Caki2 (cell line): ENCODE measurements at places on chromosomes 12 and 14.

- DNase-seq = no peak
Observed at GRCh38 chr12:114405519-114406271, at the start of gene TBX5. TBX5 (minus strand) TSS chr12:114406144; CDS start chr12:114403898, 2,246 bp downstream.

DNA sequence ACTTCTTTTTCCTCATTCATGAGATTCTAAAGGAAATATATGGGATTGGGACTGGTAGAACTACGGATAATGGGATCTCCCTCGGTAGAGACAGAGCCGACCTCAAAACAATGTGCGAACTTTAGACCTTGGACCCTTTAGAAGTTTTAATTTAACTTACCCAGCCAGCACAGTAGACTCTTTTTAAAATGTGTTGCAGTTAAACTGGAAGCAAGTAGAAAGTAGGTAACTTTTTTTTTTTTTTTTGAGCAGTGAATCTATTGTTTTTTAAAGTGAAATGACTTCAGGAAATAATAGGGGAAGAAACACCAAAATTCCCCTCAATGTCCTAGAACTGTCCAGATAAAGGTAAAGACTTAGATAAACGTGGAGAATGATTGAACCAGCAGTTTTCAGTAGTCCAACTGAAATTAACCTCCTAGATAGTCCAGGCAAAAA is 1.1 kb upstream of the ATXN2 start:
- DNase-seq = no peak

GRCh38 chr14:44030831-44031383 is 476.2 kb downstream of the FSCB start:
- no peak for DNase-seq

GRCh38 chr14:68675233-68675577 is 117.7 kb downstream of the ZFP36L1 start:
- no peak for DNase-seq

GRCh38 chr12:96441816-96442215 is 41.6 kb upstream of the CDK17 start:
- no peak for DNase-seq

GRCh38 chr14:104100171-104101085 is 14.9 kb downstream of the ASPG start:
- DNase-seq = no peak

DNA sequence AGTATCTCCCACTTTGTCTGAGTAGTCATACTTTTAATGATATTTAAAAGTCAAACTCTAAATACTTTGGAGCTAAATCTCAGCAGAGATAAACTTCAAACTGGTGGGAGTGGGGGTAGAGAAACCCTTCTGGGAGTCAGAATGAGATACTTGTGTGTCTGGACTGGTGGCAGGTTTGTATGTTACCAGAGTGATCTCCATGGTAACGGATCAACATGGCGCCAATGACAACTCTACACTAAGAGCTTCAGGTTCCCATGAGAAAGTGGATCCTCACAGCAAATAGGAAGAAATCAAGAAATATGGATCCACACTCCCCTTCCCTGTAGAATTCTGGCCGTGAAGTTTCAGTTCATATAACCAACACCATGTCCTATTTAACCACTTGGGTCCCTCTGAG is 121.9 kb downstream of the ETV6 start:
- peak; percentile 64 for DNase-seq

GRCh38 chr12:92488735-92489134 is 214.1 kb upstream of the PLEKHG7 start:
- no peak for DNase-seq
